ENCODE measurements at places on chromosomes 3 and 15.

- DNase-seq: peak; percentile 91
Measured at GRCh38 chr3:166444336-166444735, 607.1 kb upstream of the BCHE start.

DNA sequence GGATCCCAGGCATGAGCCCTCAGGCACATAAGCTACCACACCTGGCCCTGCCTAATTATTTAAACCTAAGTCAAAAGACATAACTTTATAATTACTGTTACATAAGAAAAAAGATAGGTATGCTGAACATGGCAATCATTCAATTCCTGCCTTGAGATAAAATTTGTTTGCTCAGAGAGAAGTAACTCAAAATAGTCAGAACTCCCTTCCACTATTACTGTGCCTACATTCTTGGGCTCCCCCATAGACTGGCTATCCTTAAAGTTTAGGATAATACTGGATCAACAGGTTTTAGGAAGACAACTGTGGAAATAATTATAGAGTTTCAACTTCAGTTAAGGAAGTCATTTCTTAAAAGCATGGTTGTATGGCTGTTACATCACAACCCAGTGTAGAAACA lies 9.9 kb downstream of the WDR53 start:
- DNase-seq: no peak

DNA sequence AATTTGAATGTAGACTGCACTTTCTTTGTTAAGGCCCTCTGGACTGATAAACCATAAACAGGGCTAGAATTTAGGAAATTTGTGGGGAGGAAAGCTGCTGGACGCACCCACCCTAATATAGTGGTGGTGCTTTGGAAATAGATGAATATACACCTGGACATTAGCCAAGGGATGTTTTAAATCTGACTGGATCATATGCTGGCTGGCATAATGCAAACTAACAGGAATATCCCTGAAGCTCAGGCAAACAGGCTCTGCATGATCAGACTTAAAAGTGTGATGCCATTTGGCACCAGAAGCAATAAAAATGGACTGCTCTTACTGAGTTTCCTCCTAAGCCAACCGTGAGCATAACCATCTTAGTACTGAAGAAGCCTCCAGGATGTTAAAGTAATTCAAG lies 465.8 kb upstream of the ROBO1 start:
- DNase-seq: peak; percentile 11

- no peak for DNase-seq
Measured at GRCh38 chr3:38643592-38643991, 5.9 kb downstream of the SCN5A start.

GRCh38 chr3:190012314-190012782 lies 108.3 kb downstream of the P3H2 start:
- DNase-seq: peak; percentile 61

DNA sequence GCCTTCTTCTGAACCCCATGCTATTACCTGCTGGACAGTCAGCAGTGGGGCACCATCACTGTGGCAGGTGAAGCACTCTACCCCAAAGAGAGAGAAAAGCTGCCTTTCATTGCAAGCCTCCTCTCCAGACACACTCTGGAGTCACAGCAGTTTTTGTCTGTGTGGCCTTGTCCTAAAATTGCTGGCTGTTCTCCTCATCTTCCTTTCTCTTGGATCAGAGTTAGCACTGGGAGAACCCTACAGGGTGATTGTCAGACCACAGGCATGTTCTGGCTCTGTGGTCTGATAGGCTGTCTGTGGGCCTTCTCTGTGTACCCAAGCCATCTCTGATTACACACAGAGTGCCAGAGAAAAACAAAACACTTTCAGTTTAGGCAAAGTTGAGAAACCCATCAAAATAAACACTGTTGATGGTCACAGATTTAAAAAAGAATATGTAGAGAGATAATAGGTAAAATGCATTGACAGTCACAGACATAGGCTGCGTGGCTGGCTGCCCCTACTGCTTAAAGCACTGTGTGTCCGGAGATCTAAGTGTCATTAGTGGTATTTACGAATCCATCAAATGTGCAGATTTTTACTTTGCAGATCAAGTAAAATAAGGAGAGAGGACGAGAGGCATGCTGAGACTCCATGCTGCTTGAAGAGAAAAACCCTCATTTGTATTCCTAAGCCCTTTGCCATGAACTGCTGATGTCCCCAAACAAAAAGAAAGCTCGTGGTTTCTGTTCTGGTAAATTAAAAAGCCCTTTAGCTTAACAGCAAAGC lies 689.9 kb downstream of the TUSC7 start:
- DNase-seq: no peak

DNA sequence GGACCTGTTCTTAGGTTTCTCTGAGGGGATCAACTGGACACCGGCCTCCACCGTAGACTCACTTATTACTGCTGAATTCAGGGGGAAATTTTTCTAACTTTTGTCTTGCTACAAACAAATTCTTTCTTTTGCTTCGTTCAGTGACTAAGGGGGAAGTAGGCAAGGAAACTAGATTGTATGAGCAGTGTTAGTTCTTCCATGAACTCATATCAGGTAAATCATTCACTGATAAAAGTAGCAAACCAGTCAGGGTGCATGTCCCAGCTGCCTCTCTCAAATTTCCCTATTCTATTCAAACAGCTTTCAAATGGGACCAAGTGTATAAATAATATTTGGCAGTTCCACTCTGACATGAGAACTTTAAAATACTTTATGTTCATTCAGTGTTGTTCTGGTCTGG lies 7.3 kb upstream of the CCDC13 start:
- no peak for DNase-seq

GRCh38 chr3:59082106-59082505 lies 32.3 kb upstream of the CFAP20DC start:
- DNase-seq: no peak

DNA sequence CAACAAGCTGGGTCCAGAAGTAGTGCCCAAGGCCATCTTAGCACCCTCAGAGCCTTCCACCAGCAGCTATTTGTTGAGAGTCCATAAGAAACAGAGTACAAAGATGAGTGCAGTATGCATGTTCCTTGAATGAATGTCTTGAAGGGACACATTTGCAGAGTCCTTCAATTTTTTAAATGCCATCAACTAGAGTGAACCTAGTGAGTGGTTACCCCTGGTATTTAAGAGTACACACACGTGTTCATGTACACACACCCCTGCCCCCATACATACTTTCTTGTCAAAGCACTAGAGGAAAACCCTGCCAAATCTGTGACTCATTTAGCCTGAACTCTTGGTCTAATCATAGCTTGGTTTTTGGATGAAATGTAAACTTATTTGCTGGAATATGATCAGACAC lies 84.5 kb upstream of the GALNT15 start:
- DNase-seq: peak; percentile 92

DNA sequence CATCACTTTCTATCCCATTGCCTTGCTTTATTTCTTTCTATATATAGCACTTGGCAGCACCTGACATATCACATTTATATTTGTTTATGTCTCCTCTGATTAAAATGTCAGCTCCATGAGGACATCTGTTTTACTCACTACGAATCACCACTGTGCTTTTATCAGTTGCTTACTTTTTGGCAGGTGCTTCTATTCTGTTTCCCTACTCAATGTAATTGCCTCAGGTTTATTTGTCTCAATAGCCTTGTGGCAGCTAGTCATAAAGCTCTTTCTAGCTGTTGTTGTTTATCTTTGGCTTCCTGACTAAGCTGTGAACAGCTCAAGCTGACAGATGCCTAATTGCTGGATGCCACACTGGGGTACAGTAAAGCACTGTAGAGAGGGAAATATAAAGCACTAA lies 85.5 kb downstream of the VPS13C start:
- peak; percentile 4 for DNase-seq

GRCh38 chr3:106398891-106399600 lies 530.2 kb upstream of the CBLB start:
- no peak for DNase-seq

- no peak for DNase-seq
Measured at GRCh38 chr3:52175416-52176179, 21.4 kb upstream of the POC1A start.

DNA sequence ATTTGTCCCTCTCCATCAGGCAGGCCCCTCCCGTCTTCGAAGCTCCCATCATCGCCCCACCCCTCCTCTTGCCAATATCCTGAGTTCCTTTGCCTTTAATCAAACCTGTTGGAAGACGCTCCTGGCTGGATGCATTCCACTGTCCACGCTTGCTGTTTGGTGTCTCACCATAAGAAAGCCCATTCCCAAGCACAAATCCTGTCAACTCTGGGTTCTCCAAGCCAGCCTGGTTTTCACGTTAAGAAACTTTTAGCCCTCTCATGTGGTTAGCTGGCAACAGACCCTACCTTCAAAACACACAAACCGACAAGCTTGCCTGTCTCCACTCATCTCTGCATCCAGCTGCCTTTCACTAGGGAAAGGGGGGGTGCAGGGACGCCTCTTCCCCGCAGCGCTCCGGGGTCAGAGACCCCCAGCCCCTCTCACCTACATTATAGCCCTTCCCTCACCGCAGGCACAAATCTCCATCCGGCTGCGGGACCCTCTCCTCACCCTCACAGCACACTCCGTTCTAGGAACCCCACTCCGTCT lies 1.1 kb downstream of the GORASP1 start:
- no peak for DNase-seq
